ENCODE measurements at places on chromosomes 16 and 17. TPM values are rescaled to one million over a fixed set of nuclear protein-coding genes. Genes with fewer than 3 reads are reported as not detected.

The HS3ST3B1 gene
- total RNA-seq = 1.6 TPM

The TNFSF12 gene
- 48.8 TPM for total RNA-seq

The CD7 gene
- not detected for total RNA-seq

The CEMP1 gene
- 0.52 TPM for total RNA-seq

The RPRML gene
- 1.3 TPM for total RNA-seq

The COPRS gene
- 72.2 TPM for total RNA-seq

The GRAPL gene
- total RNA-seq = not detected

- no peak overlapping the region for H3K27ac ChIP-seq
- DNase-seq = no peak
- no peak overlapping the region for H3K4me3 ChIP-seq
- H3K36me3 ChIP-seq = no peaks in the 10 kb centered on the region
These were observed 19.6 kb upstream of the MFSD6L start for GRCh38 chr17:8818654-8819330.

- H3K27me3 ChIP-seq = no peaks in the 10 kb centered on the region
- H3K36me3 ChIP-seq = no peaks in the 10 kb centered on the region
- DNase-seq = no peak
- H3K4me3 ChIP-seq = no peak overlapping the region
These were observed 43.2 kb downstream of the SOCS1 start for GRCh38 chr16:11212798-11213196.

DNA sequence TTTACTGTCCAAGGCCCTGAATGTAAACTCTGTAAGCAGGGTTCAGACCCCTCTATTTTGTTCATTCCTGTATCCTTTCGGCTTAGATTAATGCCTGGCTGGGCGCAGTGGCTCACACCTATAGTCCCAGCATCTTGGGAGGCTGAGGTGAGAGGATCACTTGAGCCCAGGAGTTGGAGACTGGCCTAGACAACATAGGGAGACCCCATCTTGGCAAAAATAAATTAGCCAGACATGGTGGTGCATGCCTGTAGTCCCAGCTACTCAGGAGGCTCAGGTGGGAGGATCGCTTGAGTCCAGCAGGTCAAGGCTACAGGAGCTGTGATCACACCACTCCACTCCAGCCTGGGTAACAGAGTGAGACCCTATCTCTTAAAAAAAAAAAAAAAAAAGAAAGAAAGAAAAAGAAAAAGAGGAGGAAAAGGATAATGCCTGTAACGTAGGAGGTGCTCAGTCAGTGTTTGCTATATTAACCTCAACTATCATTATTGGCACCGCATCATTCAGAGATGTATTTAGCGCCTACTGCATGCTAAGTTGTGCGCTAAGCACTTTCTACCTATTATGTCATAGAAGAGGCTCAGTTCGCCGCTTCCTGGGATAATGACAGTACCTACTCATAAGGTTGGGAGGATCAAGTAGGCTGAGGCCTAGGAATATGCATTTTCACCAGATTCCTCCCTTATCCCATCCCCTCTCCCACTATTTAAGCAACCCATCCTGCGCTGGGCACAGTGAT lies 5.0 kb downstream of the SOCS1 start:
- no peaks in the 10 kb centered on the region for H3K27me3 ChIP-seq
- no peaks in the 10 kb centered on the region for H3K36me3 ChIP-seq
- DNase-seq = no peak
- H3K4me3 ChIP-seq = no peak overlapping the region
- H3K4me1 ChIP-seq = peaks cover 10% of the 10 kb centered on the region

DNA sequence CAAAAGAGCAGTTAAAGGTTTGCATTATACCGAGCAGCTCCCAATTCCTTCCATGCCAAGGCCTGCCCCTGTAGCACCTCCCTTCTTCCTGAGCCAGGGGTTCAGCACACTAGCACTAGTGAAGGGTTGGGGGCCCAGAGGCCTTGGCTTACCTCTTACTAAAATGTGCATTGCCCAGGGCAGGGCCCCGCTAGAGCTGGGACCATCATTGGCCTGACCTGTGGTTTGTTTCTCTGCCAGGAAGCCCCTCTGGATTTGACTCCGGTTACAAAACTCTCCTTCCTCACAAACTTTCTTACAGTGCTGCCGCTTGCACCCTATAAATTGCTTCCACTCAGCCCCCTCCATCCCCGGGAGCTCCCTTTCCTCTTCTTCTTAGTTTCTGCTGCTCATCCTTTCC lies 33.8 kb downstream of the MPRIP start:
- H3K36me3 ChIP-seq = no peaks in the 10 kb centered on the region
- peaks cover 44% of the 10 kb centered on the region for H3K4me1 ChIP-seq
- no peak for DNase-seq
- no peaks in the 10 kb centered on the region for H3K27me3 ChIP-seq
- H3K27ac ChIP-seq = no peak overlapping the region
- H3K4me3 ChIP-seq = no peak overlapping the region

DNA sequence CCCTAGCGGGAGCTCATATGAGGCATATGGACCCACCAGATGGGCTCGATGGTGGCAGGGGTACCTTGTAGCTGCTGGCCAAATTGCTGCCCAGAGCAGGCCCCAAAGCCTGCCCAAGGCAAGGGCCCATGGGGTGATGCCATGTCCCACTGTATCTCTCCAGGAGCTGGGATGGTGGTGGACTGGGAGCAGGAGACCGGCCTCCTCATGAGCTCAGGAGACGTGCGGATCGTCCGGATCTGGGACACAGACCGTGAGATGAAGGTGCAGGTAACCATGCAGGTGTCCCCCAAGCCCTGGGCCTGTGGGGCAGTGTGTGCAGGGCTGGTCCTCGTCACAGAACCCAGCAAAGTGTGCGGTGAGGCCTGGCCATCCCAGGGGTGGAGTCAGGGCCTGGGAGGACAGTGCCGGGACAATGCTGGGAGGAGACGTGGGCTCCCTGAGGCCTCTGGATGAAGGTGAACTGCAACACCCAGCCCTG lies 34.1 kb upstream of the CHMP6 start:
- no peak overlapping the region for H3K4me3 ChIP-seq
- no peak for DNase-seq
- H3K27ac ChIP-seq = no peak overlapping the region
- H3K27me3 ChIP-seq = no peaks in the 10 kb centered on the region
- no peaks in the 10 kb centered on the region for H3K4me1 ChIP-seq

DNA sequence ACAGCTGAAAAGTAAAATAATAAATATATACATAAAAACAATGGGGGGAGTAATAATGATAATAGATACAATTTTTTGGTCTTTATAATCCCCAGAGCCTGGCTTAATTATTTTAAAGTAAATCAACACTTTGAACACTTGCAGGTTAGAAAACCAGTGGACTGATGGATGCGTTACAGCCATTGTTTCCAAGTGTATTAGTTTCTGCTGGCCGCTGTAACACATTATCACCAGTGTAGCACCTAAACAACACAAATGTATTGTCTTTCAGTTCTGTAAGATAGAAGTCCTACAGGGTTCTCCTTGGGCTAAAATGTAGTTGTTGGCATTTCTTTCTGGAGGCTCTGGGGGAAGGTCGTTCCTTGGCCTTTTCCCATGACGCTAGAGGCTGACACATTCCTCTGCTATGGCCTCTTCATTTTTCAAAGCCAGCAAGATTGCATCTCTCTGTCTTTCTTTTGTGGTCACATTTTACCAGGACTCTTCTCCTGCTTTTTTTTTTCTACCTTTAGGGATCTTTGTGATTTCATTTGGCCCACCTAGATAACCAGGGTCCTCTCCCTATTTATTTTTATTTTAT lies 116.8 kb downstream of the WWOX start:
- H3K4me1 ChIP-seq = no peaks in the 10 kb centered on the region
- no peak overlapping the region for H3K4me3 ChIP-seq
- no peak overlapping the region for H3K27ac ChIP-seq
- H3K27me3 ChIP-seq = no peaks in the 10 kb centered on the region
- H3K36me3 ChIP-seq = no peaks in the 10 kb centered on the region
- DNase-seq = no peak

GRCh38 chr17:45046537-45047125 lies 4.8 kb downstream of the DCAKD start:
- no peak overlapping the region for H3K4me3 ChIP-seq
- DNase-seq = no peak
- no peaks in the 10 kb centered on the region for H3K27me3 ChIP-seq
- peaks cover 29% of the 10 kb centered on the region for H3K4me1 ChIP-seq
- no peak overlapping the region for H3K27ac ChIP-seq

GRCh38 chr17:78425429-78425828 lies 47.0 kb downstream of the PGS1 start:
- no peaks in the 10 kb centered on the region for H3K27me3 ChIP-seq
- no peak overlapping the region for H3K27ac ChIP-seq
- H3K36me3 ChIP-seq = no peaks in the 10 kb centered on the region
- no peak for DNase-seq
- no peak overlapping the region for H3K4me3 ChIP-seq
- no peaks in the 10 kb centered on the region for H3K4me1 ChIP-seq

DNA sequence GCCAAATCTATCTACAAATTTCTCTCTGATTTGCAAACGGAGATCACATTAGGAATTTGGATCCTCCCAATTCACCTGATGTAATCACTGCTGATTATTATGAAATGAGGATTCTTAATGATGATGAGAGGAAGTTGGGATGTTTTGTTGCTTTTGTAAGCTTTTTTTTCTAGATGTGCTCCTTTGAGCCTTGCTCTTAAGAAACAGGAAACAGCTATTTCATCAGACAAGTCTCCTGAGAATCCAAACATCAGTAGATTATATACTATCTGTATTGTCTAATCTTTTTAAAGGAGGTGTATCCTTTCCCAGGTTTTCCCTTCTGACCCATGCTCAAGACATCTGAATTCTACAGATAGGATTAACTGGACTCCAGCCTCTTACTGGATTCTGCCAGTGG lies 73.3 kb downstream of the KIF2B start:
- no peak overlapping the region for H3K4me3 ChIP-seq
- no peak for DNase-seq
- H3K27me3 ChIP-seq = no peaks in the 10 kb centered on the region
- no peaks in the 10 kb centered on the region for H3K36me3 ChIP-seq

- H3K4me1 ChIP-seq = no peaks in the 10 kb centered on the region
- no peaks in the 10 kb centered on the region for H3K36me3 ChIP-seq
- H3K27me3 ChIP-seq = peaks cover 4% of the 10 kb centered on the region
These were observed 2.1 kb downstream of the CBFA2T3 start for GRCh38 chr16:88974916-88975215.

- H3K27me3 ChIP-seq = no peaks in the 10 kb centered on the region
- peaks cover 8% of the 10 kb centered on the region for H3K4me1 ChIP-seq
- no peaks in the 10 kb centered on the region for H3K36me3 ChIP-seq
- no peak overlapping the region for H3K27ac ChIP-seq
These were observed 9.6 kb upstream of the DLX4 start for GRCh38 chr17:49959183-49959935.

DNA sequence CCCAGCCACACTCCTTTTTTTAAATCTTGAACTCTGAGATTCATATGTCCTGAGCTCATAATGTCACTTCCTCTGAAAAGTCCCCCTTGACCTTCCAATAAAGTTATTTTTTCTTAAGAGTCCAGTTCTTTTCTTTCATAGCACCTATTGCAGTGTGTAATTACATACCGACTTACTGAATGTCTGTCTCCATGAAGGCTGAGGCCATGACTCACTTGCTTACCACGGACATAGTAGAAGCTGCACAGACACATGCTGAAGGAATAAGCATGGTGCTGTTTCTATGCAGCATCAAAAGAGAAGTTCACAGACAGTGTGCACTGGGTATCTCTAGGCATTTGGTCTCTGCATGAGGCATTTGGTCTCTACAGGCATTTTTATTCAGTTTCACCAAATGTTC lies 77.2 kb downstream of the C17orf67 start:
- H3K36me3 ChIP-seq = no peaks in the 10 kb centered on the region
- DNase-seq = no peak
- no peaks in the 10 kb centered on the region for H3K27me3 ChIP-seq
- no peaks in the 10 kb centered on the region for H3K4me1 ChIP-seq
- no peak overlapping the region for H3K4me3 ChIP-seq
- H3K27ac ChIP-seq = no peak overlapping the region

Measured in body of pancreas (tissue), 4 donors.